DND-41 (cell line): ENCODE measurements at places on chromosomes 2 and 18.

GRCh38 chr2:79487399-79487798, 25.5 kb upstream of the CTNNA2 start:
- DNase-seq: no peak

DNA sequence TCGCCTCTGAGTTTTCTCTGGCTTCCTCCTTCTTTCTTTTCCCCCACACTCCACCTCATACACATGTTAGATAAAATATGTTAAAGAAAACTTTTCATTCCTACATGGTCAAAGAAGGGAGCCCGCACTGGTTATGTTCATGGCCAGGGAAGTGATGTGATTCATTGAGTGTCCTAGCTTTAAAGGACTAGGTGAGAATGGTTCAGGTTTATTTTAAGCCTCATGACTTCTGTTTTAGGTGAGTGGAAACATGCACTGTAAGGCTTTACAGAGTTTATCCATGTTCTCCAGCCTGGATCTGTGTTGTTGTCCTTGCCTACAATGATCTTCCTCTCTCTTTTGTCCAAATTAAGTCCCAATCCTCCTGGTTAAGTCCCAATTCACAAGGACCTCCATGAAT, 56.5 kb downstream of the RASGRP3 start:
- DNase-seq: no peak

DNA sequence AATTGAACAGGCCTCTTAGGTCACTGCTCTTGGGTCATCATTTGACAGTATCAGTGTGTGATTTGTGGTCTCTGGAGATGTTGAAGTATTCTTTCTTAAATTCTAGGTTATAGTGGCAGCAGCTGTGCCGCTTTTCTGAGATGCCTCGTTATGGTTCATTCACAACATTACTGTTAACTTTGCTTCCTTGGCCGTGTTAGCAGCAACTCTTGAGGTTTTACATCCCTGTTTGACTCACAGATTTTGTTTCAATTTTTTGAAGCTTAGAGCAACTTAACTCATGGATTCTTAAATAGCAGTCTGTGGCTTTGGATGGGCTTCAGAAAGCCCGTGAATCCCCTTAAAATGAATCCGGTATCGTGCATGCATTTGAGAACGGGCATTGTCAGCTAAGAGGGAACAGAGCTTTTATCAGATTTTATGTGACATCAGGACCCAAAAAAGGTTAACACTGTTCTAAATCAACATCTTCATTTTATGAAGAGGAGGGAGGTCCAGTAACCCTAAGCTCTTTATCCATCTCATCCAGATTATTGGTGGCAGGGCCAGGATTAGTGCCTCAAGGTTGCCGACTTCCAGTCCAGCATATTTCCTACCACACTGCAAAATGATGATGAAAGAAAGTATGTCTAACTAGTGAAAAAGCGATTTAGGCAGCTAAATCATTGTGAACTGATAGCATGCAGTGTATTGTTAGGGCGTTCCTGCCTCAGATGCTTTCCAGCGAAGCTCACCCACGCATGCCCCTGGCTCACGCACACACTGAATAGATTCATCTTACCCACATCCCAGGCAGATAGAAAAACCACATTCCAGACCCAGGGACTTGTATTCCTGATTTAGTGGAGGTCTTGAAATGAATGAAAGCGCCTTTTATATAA, 5.1 kb downstream of the TRIB2 start:
- DNase-seq: no peak

GRCh38 chr18:46630991-46631390, 26.0 kb downstream of the LOXHD1 start:
- DNase-seq: no peak

DNA sequence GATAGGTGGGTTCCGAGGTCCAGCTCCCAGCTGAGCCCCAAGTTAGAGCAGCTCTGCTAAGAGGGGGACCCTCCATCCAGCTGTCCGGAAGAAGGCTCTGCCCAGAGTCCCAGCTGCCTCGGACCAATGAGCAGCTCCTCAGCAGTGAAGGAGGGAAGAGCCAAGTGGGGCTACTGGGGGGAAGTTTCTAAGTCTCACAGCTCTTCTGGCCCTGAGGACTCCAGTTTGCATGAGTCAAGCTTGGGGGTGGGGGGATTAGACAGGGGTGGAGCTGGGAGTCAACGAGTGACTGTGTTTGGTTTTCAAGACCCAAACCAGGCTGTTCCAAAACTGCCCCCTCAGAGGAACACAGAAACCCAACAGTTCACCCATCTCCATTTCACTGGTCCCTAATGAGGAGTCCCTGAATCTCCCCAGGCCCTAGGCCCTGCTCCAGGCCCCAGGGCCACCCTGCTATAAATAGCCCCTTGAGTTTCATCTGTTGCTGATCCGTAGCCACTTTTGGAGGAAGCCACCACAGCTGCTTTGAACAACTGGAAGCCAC, 100.9 kb downstream of the TNS1 start:
- DNase-seq: no peak

GRCh38 chr2:173720306-173720705, 244.9 kb downstream of the SP3 start:
- DNase-seq: no peak

GRCh38 chr18:26536032-26536431, 12.3 kb downstream of the KCTD1 start:
- no peak for DNase-seq
